ENCODE measurements at places on chromosomes 6 and 20.

GRCh38 chr20:52852714-52853113, 119.4 kb upstream of the TSHZ2 start:
- no peak for DNase-seq

DNA sequence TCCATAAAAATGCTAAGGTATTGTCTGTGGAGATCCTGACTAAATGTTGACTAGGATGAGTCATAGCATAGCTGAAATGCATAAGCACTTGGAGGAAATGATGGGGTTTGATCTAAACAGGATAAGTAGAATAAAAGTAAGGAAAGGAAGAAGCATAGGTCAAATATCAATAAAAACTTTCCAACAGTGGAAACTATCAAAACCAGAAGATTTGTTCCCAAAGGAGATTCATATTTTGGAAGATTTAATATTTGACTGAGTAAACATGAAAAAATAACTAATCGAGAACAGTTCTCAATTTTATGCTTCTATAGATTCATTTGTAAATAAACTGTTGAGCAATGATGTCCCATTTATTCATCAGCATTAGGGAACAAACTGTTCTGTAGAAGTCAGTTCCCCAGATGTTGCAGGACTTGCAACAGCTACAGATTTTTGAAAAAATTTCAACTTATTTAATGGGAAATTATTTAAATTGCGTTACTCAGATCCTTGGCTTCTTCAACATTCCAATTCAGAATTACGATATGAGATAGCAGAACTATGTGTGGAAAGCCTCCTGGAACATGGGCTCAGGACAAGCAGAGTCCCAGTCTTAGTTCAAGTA, 133.7 kb upstream of the TBX18 start:
- no peak for DNase-seq

- DNase-seq, result peak; percentile 46
Observed at GRCh38 chr6:33633462-33634158, 12.5 kb downstream of the ITPR3 start.

DNA sequence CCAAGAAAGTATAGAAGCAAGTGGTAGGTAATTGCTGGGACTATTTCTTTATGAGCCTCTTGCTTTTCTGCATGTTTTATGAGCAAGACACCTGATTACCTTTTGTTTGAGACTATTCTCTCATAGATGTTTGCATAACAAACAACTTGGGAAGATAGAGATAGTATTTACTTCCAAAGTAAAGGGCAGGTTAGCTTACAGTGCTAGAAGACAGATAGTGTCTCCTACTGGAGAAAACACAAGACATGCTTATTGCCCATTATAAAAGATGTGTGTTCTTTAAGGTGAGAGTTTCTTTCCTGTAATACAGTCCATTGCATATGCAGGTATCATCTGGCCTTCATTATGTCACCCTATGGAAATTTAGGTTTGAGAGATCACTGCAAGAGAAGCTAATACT, 174.2 kb upstream of the FUT9 start:
- DNase-seq, result no peak

DNA sequence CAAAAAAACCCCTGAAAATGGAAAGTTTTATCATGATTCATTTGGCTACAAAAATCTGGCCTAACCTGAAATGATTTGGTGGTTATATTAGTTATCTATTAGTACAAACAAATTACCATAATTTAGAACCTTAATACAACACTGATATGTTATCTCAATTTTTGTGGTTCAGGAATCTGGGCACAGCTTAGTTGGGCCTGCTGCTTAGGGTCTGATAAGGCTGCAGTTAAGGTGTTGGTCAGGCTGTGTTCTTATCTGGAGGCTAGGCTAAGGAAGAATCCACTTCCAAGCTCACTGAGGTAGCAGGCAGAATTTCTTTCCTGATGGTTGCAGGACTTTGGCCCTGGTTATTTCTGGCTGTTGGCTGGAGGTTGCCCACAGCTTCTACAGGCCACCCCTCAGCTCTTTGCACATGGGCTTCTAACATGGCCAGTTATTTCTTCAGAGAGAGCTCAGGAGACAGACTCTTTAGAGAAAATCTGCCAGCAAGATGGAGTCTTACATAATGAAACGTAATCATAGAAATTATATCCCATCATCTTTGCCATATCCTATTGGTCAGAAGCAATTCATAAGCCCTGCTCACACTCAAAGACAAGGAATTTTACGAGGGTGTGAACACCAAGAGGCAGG, 11.4 kb downstream of the TRIM38 start:
- DNase-seq, result no peak

GRCh38 chr6:163324688-163325389, 89.7 kb upstream of the QKI start:
- peak; percentile 85 for DNase-seq

Data from globus pallidus (tissue), 1 donor.